ENCODE measurements at places on chromosomes 2 and 18.

GRCh38 chr2:199310771-199311585 lies 146.8 kb downstream of the SATB2 start:
- no peak for DNase-seq

GRCh38 chr2:172048508-172049503 lies 36.5 kb upstream of the DLX1 start:
- DNase-seq = no peak

DNA sequence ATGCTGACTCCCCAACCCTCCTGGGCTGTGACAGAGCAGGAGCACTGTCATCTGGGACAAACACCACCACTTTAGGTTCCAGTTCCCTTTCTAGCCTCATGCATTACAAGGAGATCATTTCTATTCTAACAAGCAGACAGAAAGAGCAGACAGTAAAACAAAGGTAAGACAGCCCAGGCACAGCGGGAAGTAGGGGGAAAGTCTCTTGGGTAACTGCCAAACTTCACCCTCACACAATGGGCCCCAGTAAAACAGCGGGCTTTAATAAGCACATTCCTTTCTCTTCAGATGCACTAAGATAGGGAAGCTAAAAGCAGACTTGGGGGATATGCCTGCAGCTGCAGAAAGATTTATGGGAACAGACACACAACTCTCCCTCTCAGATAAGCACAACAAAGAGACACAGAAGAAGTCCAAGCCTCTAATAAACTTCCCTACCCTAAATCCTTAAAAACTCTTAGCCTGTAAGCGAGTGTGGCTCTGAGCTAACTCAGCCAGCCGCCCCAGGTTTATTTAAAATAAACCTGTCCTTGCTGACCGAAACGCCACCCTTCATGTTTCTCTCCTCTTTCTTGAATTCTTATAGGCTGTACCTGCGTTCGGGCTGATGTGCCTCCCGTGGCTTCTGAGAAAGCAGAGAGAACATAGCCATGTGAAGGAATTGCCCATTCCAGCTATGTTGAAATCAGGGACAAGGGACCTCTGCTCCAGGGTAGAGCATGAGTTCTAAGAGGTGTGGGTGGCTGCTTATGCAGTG lies 726.8 kb upstream of the DDX18 start:
- no peak for DNase-seq

GRCh38 chr18:7830468-7830867 lies 263.4 kb downstream of the PTPRM start:
- no peak for DNase-seq

GRCh38 chr2:7438855-7439254 lies 521.6 kb downstream of the RNF144A start:
- no peak for DNase-seq

DNA sequence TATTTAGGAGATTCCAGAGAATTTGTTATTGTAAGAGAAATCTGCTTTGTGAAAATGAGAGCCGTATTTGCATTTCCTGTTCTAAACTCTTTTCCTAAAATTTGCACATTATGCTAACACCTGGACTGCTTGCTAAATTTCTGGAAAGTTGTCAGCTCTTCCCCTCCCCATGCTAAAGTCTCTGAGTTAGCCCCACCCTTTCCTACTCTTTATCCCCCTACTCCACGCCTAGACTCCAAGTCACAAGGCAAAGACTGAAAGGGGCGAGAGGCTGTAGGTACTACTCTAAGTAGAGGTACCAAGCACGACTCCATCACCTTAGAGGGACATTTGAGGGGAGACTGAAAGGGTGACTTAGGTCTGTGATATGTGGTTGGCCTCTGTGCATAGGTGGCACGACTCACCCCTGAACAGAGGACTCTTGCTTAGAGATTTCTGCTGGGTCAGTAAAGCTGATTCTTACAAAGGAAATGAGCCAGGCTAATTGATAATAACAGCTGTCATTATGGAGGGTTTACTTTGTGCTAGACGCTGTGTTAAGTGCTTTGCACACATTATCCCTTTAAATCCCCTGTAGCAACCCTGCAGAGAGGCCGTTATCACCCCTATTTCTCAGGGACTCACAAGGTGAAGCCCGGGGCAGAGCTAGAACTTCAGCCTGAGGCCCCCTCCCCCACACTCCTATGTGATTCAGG lies 373.5 kb downstream of the EN1 start:
- no peak for DNase-seq

- DNase-seq = no peak
Measured at GRCh38 chr18:10412933-10413332, 41.5 kb upstream of the APCDD1 start.

- DNase-seq = no peak
Measured at GRCh38 chr2:220506466-220506865, 879.0 kb downstream of the SLC4A3 start.

GRCh38 chr2:236545248-236545658 lies 24.4 kb upstream of the ACKR3 start:
- DNase-seq = no peak

- DNase-seq = no peak
Measured at GRCh38 chr2:172220121-172220520, 117.4 kb upstream of the DLX2 start.

DNA sequence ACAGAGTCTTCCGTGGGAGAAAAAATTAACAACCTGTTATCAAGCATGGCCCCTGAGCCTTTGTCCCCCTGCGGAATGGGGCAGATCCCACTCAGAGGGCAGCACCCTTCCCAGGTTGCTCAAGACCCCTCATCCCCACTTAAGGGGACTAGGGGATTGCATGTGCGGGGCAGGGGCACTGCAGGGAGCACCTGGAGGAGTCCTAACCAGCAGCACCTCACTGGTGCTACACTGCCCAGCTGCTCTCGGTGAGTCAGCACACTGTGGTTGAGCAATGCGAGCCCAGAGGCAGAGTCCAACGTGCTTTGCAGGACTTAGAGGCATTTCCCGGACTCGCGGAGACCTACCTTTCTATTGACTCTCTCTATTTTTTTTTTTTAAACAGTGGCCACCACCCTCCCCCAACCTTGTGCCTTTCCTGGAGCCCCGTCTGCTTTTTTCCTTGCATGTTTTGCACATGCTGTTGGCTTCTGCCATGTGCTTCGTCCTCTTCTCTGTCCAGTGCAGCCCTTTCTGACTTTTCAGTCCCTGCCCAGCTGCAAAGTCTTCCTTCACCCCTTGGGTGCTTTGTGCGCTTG lies 74.0 kb downstream of the IL1R2 start:
- no peak for DNase-seq

- no peak for DNase-seq
Measured at GRCh38 chr2:198036029-198036879, 231.9 kb downstream of the PLCL1 start.

- DNase-seq = no peak
Measured at GRCh38 chr18:30486856-30487255, 555.7 kb downstream of the DSC3 start.

DNA sequence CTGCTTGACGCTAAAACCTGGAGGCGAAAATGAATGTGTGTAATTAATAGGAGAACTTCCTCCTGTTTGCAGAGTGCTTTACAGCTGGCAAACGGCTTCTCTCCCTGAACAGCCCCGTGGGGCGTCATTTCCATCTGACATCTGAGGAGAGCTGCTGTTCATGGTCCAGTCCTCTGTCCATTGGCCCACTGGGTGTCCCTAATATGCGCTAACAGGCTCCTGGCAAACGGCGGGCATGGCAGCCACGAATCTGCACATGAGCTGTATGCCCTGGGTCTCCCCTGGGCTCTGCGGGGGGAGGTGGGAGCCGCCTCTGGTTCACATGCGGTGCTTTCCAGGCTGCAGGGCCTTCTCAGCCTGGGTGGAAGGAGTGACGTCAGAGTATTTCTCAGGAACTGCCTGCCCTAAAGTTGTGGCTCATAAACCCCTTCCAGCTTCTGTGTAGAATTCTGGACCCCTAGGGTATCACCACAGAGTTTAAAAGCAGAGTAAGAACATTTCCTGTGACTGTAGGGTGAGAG lies 73.2 kb downstream of the LRRFIP1 start:
- DNase-seq = peak; percentile 50

- DNase-seq = no peak
Measured at GRCh38 chr2:32008805-32009515, 1.8 kb downstream of the MEMO1 start.

GRCh38 chr2:179432751-179433150 lies 168.1 kb upstream of the SESTD1 start:
- DNase-seq = no peak

DNA sequence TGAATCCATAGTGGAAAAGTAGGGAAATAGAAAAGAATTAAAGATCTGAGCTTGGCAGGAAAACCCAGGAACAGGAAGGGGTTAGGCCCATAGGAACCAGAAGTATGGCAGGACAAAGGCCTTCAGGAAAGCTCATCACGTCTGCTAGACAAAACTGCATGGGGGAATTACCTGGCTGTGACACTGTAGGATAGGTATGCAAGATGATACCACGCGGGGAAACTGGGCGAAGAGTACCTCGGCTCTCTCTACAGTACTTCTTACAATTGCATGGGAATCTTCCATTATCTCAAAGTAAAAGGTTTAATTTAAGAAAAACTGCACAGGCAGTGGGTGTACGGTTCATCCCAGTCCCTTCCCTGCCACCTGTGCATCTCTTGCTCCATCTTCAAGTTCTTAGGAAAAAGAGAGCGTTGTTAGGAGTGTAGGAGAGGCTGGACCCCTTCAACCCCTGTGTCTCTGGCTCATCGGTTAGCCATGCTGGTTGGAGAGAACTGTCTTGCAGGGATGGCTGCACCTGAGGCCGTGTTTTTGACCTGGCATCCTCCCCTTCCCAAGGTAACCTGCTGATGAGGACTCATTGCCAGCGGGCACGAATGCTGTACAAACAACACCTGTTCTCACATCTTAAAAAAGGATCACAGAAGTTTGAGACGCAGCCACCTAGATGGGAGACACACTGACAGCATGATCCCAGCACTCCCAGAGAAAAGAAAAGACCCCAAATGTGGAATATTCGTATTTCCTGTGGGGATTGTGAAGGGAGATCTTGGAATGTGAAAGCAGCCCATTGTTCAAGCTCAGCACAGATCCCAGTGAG lies 120.5 kb upstream of the COPS8 start:
- DNase-seq = no peak

DNA sequence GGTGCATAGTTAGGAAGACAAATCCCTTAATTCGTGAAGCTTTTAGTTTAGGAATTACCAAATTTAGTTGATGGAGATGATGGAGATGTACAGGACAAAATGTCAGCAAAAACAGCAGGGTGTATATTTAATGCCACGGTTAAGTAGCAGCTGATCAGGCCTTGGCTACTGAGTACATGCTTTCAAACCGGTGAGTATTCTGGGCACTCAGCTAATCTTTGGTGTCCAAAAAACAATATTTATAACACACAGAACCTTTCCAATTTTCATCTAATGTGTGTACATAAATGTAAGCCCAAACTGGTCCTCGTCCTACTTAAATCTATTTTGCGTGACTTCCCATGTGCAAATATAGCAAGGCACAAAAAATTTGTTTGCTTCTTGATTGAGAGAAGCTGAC lies 703.4 kb upstream of the LINC00305 start:
- no peak for DNase-seq

- DNase-seq = no peak
Measured at GRCh38 chr2:14417551-14417950, 215.0 kb upstream of the LRATD1 start.

GRCh38 chr2:191329841-191330240 lies 84.6 kb downstream of the MYO1B start:
- no peak for DNase-seq

DNA sequence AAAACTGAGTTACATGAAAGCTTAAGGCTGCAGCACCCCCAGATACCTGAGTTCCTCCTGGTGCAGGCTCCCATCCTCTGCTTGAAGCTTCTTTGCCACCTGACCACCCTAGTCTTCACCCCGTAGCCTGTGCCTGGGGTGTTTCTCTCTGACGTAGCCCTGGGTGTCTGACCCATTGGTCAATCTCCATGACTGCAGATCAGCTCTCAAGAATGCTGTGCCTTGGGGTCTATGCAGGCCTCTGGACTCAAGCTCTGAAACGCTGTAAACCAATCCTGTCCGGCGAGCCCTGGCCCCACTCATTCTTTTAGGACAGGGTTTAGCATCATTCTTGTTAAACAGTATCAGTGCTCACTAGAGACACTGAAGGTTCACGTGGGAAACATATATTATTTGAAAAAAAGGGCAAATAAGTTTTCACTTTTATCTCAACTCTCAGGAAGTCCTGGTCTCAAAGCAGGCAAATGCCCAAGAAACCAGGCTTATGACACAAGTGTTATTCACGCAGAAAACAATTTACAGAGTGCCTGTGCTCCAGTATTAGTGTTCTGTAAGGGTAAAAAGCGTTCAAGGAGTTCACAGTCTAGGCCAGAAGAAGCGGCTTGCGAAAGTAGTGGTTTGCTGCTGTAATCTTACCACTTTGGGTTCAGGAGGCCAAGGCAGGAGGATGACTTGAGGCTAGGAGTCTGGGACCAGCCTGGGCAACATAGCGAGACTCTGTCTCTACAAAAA lies 22.8 kb upstream of the PPP4R1 start:
- DNase-seq = no peak

- DNase-seq = no peak
Measured at GRCh38 chr2:30580391-30580790, 133.3 kb downstream of the LCLAT1 start.

- DNase-seq = no peak
Measured at GRCh38 chr18:13635046-13635445, 91.3 kb downstream of the FAM210A start.

GRCh38 chr18:54607213-54608027 lies 16.4 kb downstream of the DYNAP start:
- no peak for DNase-seq

DNA sequence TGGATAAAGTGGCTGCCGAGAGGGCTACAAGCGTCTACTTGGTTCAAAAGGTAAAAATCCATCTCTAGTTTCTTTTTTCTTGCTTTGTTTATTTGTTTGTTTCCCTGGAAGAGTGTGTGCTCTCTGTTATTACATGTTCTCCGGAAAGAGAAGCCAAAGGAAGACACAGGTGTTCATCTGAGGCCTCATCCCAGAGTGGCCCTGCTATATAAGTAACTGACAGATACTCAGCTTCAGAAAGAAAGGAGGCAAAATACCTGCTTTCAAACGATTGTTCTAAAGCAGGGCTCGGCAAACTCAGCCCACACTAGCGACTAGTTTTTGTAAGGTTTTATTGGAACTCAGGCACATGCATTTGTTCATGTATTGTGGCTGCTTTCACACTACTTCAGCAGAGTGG lies 140.0 kb upstream of the ALPP start:
- no peak for DNase-seq

DNA sequence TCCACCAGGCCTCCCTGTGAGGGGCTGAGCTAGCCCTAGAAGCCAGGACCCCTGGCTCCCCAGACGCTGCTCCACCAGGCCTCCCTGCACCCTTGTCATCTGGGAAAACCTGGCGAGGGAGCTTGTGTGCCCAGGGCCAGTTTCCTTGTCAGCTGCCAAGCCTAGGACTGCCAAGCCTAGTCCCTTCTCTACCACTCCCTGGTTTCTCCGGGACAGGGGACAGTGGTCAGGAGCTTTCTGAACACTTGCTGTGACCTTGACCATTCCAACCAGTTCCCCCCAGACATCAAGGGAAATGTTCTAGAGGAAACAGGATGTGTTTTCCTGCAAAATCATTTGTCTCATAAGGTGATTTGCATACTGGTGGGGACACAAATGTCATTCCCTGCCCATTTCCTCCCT lies 41.3 kb upstream of the MRPL33 start:
- DNase-seq = no peak

DNA sequence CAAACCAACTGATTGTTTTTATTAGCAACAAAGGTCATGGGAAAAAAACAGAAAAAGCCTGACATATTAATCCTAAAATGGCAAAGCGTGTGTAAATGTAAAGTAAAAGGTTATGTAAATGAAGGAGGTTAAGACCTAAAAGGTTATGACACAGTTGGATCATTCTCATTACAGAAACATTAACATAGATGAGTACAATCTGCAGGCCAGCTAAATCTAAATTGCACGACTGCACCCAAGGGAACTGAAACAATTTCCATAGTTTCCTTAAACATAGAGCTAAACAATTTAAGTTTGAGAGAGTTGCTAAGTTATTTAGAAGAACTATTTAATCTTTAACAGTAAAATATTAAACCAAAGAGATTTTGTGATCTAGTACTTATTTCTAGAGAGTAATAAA lies 151.6 kb upstream of the UBE2E3 start:
- DNase-seq = no peak

All from stimulated activated effector memory CD8-positive, alpha-beta T cell treated with anti-CD3 and anti-CD28 coated beads, Interleukin-12 subunit alpha, Interleukin-12 subunit beta, amount 100 ng/mL, for 72 hours (primary cell).